ENCODE measurements at places on chromosomes 7 and 10.
A peak's percentile ranks its signal among the peaks of the same experiment; 100 is the strongest.

DNA sequence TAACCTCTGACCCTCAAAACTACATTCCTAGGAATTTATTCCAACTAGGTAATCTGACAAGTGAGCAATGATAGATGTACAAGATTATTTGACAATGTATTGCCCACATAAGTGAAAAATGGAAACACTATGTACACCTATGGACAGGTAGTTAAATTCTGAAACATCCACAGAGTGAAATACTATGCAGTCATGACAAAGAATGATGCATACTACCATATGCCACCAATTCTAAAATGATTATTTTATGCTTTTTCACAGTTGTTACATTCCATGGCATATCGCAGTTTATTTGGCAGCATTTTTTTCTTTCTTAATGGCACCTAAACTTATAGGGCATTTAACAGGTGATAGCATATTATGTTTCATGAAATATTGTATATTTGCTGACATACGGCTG is 20.1 kb upstream of the TNPO3 start:
- DNase-seq: no peak

GRCh38 chr7:134034652-134035051 is 92.5 kb upstream of the LRGUK start:
- DNase-seq: no peak

GRCh38 chr7:77306231-77307067 is 106.8 kb upstream of the FGL2 start:
- no peak for DNase-seq

GRCh38 chr7:37738321-37738720 is 54.8 kb downstream of the GPR141 start:
- DNase-seq: no peak

DNA sequence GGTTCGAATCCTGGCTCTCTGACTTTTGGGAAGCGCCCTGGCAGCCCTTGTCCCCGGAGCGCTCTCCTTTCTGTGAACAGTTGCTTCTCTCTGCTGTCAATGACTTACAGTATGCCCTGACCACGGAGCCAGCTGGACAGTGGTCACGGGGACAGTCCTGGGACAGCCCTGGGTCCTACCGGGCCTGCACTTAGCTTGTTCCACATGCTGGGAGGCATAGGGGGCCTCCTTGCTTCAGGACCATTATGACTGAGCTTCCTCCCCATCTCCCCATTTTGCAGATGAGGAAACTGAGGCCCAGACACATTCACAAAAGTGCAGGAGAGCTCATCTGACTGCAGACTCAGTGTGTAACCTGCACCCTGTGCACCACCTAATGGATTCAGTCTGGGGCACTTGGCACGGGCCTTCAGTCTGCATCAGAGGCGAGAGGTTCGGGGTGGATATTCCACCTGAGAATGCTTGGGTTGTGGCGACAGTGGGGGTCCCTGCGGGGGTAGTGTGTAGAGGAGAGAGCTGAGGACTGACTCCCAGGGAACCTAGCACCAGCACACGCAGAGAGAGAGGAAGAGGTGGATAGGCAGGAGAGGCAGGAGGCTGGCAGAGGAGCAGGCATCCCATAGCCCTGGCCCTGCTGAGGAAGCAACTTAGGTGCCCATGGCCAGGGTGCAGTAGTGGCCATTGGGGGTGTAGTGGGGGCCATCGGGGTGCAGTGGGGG is 1.6 kb downstream of the DOCK1 start:
- DNase-seq: no peak

DNA sequence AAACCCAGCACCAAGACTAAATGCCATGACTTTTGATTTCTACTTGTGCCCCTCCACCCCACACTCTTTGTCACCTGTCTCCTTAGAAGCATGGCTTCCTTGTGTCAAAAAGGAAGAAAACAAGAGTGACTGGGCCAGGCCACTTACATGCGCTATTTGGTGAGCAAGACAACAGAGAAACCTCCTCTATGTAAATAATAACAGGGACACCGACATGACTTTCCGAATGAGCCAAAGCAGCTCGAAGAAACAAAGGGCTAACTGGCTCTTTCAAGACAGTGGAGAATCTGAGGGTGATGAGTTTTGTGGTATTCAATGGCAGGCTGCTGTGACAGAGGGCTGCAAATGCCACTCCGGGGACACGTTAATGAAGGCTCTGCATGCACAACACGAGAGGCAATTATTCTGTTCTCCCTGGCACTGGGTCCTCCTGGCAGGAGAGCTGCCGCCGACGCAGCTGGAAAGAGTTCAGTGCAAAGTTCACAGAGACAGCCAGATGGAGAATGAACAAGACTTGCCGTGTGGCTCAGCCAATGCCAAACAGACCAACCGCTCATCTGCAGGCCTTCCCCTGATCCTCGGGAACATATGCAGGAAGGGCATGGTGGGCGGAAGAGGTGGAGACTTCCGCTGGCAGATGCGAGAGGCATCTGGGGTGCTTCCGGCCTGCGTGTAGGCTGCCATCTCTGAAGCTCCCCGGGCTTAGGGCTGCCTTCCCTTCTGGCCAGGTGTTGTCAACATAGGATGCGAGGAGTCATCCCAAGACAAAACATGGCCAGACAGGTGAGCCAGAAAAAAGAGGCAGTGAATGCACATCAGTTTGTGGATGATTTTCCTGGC is 59.1 kb upstream of the SMNDC1 start:
- peak; percentile 77 for DNase-seq
